ENCODE measurements at places on chromosomes 7 and 10.
A peak's percentile ranks its signal among the peaks of the same experiment; 100 is the strongest.

DNA sequence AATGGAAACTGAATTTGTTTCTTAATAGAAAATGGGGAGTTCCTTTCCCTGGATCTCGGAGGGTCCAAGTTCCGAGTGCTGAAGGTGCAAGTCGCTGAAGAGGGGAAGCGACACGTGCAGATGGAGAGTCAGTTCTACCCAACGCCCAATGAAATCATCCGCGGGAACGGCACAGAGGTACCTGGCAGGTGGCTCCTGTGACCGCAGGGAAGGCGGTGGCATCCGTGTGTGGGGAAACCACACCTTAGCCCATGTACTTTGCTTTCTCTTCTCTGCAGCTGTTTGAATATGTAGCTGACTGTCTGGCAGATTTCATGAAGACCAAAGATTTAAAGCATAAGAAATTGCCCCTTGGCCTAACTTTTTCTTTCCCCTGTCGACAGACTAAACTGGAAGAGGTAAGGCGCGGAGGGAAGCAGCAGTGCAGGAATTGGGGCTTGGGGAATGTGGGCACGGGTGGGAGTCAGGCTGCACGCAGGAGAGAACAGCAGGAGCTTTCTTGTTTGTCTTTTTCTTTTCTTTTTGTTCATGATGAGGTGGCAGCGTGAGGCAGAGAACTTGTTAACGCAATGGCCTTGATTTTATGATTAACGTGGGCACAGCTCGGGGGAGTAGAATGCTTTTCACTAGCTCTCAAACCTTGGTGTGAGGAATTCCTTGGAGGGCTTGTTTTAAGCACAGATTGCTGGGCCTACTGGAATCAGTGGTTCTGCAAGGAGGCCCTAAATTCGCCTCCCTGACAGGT, 12.8 kb downstream of the HKDC1 start:
- no peak for DNase-seq

- DNase-seq = no peak
Measured at GRCh38 chr10:123309731-123310130, 155.5 kb downstream of the BUB3 start.

DNA sequence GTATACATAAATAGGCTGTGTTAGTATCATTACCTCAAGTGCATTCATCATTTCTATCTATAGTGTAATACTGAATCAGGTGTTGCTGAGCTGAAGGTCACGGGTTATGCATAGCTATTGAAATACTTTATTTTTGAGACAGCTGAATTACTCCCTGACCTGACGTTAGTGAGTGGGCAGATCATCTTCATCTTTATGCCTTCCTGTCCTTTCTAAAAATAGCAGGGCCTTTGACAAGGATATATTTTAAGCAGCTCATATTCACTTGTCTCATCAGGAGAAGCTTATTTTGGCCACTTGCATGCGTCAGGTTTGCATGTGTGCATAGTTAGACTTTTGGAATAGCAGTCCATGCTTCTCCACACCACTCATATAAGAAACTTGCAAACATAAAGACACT, 63.6 kb upstream of the DKK1 start:
- DNase-seq = no peak

DNA sequence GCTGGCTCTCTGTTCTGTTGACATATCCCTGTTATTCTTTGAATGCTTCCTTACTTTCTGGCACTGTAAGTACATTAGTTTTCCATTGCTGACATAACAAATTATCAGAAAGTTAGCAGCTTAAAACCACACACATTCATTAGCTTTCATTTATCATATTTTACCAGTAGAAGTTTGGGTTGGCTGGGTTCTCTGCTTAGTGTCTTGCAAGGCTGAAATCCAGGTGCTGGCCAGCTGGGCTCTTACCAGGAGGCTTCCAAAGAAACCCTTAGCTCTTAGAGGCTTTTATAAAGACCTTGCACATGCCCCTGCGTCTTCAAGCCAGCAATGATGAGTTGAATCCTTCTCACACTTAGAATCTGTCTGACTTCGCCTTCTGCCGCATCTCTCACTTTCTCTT, 160.6 kb downstream of the MLLT10 start:
- DNase-seq = no peak

DNA sequence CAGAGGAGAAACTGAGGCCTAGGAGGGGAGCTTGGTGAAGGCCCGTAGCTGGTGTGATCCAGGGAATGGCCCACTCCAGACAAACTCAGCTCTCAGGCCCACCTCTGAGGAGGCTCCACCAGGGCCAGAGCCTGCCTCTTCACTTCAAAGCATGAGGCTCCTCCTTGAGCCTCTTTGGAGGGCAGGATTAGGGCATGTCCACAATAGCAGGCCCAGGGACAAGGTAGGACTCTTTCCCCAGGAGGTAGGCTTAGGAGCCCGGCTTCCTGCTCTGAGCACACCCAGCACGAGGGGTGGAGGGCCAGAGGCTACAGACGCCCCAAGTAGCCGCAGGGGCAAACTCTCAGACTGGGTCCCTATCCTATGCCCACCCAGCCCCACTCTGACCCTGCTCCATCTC, 164.6 kb upstream of the ZMIZ1 start:
- DNase-seq = no peak

- no peak for DNase-seq
Measured at GRCh38 chr10:78383378-78384048, 349.9 kb downstream of the RPS24 start.

- peak; percentile 70 for DNase-seq
Measured at GRCh38 chr10:101066146-101066895, 4.5 kb downstream of the KAZALD1 start.

DNA sequence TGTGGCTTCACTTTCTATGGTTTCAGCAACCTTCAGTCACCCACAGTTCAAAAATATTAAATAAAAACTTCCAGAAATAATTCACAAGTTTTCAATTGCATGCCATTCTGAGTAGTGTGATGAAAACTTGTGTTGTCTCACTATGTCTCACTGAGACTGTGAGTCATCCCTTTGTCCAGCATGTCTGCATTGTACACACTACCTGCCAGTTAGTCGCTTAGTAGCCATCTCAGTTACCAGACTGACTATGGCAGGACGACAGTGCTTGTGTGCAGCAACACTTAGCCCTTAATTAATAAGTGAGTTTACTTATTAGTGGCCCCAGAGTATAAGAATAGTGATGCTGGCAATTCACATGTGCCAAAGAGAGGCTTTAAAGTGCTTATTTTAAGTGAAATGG, 22.5 kb downstream of the CCDC186 start:
- DNase-seq = no peak

DNA sequence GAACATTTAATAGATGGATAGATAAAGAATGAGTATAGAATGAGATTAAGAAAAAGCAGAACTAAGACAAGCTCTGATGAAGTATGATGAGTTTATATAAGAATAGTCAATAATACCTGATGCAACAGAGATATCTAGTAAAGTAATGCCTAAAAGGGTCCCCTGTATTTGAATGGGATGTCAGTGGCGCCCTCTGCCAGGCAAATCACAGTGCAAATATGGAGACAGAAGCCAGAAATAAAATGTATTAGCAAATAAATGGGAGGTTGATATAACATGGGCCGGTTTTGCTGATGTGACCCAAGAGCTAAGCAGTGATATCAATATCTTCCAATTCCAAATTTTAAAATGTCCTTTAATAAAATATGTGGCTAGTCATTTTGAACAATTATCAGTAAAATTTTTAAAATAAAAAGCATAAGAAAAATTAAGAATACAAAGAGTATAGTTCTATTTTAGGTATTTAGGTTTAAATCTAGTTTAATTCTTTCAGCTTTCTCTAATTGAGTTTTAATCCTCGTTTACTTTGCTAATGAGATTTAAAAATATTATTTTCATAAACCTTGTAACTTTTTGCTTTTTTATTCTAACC, 62.6 kb downstream of the ADK start:
- DNase-seq = no peak

- no peak for DNase-seq
Measured at GRCh38 chr7:35805876-35806275, 5.0 kb downstream of the SEPTIN7 start.

GRCh38 chr10:116109481-116109880, 163.5 kb downstream of the GFRA1 start:
- DNase-seq = no peak

DNA sequence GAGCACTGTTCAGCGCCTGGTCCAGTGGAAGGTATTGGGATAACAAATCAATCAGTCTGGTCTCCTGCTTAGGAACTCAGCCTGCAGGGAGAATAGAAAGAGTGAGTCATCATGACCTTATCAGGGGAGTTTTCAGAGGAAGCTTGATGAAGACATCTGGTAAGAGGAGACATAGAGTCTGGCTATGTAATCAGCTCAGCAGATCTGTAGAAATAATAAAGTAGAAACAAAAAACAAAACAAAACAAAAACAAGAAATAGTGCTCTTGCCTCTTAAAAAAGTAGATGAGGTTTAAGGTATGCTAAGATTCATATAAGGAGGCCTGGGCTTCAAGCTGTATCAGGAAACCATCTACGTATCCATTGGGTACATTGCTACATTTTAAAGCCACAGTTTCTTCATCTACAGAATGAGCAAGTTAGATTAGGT, 14.4 kb downstream of the TAS2R41 start:
- DNase-seq = no peak

- DNase-seq = no peak
Measured at GRCh38 chr7:157926521-157927150, 589.8 kb downstream of the DNAJB6 start.

DNA sequence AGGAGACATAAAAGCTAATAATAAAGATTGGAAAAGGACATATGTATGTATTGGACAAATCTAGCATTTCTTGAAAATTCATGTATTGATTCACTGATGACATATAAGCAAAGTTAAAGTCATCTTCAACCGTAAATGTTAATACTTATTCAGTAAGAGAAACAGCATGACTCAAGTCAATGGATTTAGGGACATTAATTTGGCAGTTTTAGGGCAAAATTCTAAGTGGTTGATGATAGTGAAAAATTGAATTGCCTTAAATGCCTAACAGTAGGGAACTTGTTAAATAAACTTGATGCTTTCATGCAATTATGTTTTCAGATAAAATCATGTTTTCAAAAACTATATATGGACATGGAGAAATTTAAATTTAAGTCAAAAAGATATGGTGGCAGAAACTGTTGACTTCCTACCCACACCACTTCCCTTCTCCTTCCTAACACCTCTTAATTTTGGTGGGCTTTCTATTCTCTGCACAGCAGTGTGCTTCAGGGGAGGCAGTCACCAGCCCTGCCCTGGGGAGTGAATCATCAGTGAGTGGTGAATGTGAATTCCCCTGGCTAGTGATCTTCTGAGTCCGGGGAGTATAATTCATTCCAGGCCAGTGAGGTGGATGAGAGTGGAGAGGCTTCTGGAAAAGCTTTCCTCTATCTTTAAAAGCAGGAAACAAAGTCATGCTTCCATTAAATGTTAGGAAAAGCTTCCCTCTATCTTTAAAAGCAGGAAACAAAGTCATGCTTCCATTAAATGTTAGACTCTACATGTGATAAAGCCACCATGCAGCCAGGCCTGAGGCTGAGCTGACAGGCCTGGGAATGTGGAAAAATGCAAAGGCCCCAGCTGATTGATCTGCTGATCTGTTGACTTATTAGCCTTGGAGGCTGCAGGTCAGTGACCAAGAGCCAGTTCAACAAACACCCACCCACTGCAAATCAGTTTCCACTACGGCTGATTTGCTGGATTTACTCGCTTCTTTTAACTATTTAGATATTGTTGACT, 25.2 kb upstream of the ITGB1 start:
- DNase-seq = peak; percentile 52

- no peak for DNase-seq
Measured at GRCh38 chr10:87691506-87692070, 31.9 kb downstream of the PAPSS2 start.

GRCh38 chr10:129605986-129606518, 139.0 kb downstream of the MGMT start:
- DNase-seq = no peak

GRCh38 chr7:39602351-39602750, 21.0 kb upstream of the RALA start:
- no peak for DNase-seq

- DNase-seq = no peak
Measured at GRCh38 chr7:141460781-141461715, 90.2 kb upstream of the AGK start.

DNA sequence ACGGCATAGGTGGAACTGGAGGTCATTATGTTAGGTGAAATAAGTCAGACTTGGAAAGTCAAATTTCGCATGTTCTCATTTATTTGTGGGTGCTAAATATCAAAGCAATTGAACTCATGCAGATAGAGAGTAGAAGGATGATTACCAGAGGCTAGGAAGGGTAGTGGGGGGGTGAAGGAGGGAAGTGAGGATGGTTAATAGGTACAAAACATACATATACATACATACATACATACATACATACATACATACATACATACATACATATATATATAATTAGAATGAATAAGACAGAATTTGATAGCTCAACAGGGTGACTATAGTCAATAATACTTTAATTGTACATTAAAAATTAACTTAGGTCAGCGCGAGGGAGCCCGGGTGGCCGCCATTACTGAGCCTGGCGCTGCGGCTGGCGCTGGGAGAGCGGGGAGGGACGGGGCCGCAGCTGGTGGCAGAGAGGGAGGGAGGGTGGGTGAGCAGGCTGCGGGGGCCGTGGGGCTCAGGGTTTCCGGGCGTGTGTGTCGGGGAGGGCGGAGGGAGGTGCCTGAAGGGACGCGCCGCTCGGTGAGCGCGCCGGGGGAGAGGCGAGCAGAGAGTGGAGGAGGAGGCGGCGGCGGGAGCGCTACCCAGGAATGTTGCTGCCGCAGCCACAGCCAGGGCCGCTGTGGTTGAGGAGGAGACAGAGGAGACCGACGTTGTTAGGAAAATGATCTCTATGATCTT, 85.8 kb upstream of the EGFR start:
- DNase-seq = peak; percentile 71

DNA sequence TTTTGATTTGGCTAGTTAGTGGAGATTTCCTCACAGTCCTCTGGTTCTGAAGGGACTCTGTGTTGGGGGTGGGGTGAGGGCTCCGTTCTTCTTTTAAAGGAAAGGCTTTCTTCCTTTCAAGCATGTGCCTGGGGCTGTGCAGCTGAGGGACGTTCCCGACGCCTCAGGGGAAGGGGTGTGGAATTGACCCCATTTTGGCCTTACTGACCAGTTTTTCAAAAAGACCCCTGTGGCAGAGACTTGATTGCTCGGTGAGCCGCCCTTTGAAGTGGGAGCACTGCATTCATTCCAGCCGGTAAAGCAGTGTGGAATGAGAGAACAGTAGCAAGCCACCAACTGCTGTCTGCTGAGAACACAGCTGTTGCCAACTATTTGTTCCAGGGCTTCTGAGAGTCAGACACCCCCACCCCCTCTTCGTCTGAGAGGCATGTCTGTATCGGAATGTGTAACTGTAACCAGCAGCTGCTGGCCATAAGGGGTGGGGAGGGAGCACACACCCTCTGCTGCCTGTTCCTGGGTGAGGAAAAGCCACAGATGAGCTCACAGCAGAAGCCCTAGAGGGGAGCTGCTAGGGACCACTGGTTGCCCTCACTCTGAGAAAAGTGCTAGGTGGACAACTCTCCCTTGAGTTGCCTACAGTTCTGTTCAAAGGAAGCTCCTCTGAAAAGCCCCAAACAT, 33.2 kb downstream of the WBP1L start:
- DNase-seq = no peak
